ENCODE measurements at places on chromosomes 5 and 9. TPM values are rescaled to one million over a fixed set of nuclear protein-coding genes. Genes with fewer than 3 reads are reported as not detected.

GRCh38 chr9:121663591-121663990 is 12.2 kb downstream of the DAB2IP start:
- H3K27me3 ChIP-seq = no peaks in the 10 kb centered on the region
- no peak overlapping the region for H3K27ac ChIP-seq
- H3K4me1 ChIP-seq = peaks cover 38% of the 10 kb centered on the region
- H3K36me3 ChIP-seq = no peaks in the 10 kb centered on the region
- DNase-seq = no peak
- no peak overlapping the region for H3K4me3 ChIP-seq

DNA sequence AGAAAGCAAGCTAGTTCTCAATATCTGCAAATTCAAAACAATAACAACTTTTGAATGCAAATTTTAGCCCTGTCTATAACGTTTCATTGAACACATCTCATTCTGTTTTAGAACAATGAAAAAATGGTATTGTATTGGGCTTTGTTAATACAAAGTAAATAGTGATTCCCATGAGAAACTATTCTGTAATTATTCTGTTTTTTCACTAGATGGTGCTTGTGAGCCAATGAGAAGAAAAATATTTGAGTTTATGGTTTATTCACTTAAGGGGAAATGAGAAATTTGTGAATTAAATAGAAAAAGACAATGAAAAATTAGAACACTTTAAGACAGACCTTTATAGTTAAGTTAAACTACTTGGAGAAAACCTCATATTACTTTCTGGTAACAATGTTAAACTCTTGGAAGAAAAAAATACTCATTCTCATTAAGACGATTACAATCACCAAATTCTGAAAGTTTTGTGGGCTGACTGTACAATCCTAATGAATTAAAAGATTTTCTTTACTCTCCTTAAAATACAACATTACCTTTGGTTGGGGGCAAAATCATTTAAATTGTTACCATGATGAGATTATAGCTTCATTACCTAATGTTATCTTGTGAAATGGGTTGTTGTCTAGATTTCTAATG is 127.0 kb downstream of the NNT start:
- H3K27me3 ChIP-seq = no peaks in the 10 kb centered on the region
- no peak for DNase-seq
- no peaks in the 10 kb centered on the region for H3K36me3 ChIP-seq
- no peak overlapping the region for H3K27ac ChIP-seq
- no peaks in the 10 kb centered on the region for H3K4me1 ChIP-seq

GRCh38 chr5:28512648-28513047 is 1474.3 kb upstream of the CDH9 start:
- H3K27ac ChIP-seq = no peak overlapping the region
- no peaks in the 10 kb centered on the region for H3K4me1 ChIP-seq
- DNase-seq = no peak
- no peak overlapping the region for H3K4me3 ChIP-seq
- H3K36me3 ChIP-seq = no peaks in the 10 kb centered on the region

GRCh38 chr5:64147379-64147778 is 18.3 kb upstream of the RNF180 start:
- peaks cover 16% of the 10 kb centered on the region for H3K4me1 ChIP-seq
- no peak overlapping the region for H3K4me3 ChIP-seq
- no peak for DNase-seq
- no peak overlapping the region for H3K27ac ChIP-seq

DNA sequence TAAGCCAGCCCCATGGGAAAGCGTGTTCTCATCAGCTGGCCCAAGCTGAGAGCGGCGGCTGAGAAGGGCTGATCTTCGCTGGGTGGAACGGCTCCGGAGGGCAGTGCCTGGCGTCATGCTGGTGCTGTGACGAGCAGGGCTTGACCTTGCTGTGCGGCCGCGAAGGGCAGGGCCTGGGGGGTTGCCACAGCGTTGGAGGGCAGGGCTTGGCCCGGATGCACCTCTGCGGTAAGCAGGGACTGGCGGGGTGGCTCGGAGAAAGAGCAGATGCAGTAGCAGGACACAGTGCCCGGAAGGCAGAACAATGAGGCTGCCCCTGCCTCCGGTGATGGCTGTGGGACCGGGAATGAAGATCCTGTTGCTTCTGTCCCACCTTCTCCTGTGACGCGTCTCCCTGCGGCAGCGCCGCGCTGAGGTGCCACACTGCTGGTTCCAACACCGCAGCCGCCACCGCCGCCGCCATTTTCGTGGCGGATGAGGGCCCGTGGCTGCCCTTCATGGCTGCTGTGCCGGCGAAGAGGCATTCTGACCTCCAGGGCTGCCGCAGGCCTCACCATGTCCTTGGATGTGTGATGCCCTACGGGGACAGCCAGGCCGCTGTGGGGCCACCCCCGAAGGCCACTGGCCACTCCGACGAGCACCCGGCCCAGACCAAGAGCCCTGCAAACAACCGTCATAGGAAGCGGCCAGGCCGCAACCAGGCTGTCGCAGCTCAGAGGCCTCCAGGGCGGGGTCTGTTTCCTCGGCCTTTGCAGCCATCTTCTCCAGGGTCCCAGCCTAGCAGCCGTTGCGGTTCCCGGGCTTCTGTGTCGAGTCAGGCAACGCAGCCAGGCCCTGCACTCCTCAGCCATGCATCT is 890.5 kb upstream of the CTNND2 start:
- H3K27me3 ChIP-seq = no peaks in the 10 kb centered on the region
- no peaks in the 10 kb centered on the region for H3K4me1 ChIP-seq
- no peak overlapping the region for H3K4me3 ChIP-seq
- DNase-seq = no peak
- H3K36me3 ChIP-seq = no peaks in the 10 kb centered on the region

DNA sequence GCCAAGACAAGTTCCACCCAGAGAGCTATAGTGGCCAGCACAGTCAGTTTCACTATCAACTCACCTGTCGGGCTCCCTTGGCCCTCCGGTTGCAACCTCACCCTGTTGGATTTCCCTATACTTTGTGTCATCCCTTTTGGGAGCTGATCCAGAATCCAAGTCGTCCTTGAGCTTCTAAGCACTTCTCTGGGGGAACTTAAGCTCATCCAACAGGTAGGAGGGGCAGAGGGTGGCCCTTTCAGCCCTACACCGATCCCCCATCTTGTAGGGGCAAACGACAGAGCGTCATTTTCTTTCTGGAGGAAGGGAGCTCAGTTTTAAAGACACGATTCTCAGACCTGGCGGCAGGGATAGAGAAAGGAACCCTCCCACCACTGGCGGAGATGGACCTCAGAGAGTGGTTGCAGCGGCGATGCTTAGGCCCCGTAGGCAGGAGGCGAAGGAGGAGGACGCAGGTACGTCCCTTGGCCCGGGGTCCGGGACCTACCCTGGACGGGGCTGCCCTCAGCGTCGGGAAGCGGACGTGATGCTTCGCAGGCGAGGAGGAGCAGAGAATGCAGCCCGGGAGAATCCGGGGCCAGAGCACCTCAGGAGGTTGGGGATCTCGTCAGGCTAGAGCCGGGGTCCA is 519 bp downstream of the ZER1 start:
- no peaks in the 10 kb centered on the region for H3K27me3 ChIP-seq
- H3K36me3 ChIP-seq = no peaks in the 10 kb centered on the region
- H3K4me3 ChIP-seq = peak overlapping the region; percentile 95
- H3K27ac ChIP-seq = peak overlapping the region; percentile 96
- H3K4me1 ChIP-seq = peaks cover 12% of the 10 kb centered on the region

Gene RNF180
- total RNA-seq = 27.1 TPM

DNA sequence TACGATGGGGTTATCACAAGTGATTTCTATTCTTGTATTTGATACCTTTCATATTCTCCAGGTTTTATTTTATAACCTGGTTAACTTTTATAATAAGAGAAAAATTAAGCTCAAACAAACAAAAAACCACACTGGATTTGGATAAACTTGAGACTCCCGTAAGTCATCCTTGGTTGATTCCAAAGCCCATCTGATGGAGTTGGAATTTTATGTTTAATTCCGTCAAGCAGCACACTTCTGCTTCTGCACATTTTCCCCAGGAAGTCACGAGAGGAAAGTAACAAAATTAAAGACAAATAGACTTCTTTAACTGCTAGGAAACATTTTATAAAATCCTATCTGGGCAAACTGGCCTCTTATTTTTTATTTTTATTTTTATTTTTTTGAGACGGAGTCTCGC is 207.9 kb downstream of the NXNL2 start:
- peaks cover 2% of the 10 kb centered on the region for H3K4me1 ChIP-seq
- no peak overlapping the region for H3K4me3 ChIP-seq
- peak overlapping the region; percentile 35 for H3K27ac ChIP-seq

Gene FOXD4L6
- total RNA-seq = not detected

- H3K27me3 ChIP-seq = no peaks in the 10 kb centered on the region
- H3K4me1 ChIP-seq = no peaks in the 10 kb centered on the region
- no peak overlapping the region for H3K27ac ChIP-seq
- no peak overlapping the region for H3K4me3 ChIP-seq
Observed at GRCh38 chr9:118640836-118641560, 728.2 kb downstream of the BRINP1 start.

GRCh38 chr9:116331241-116331640 is 177.7 kb downstream of the PAPPA start:
- H3K4me1 ChIP-seq = no peaks in the 10 kb centered on the region
- H3K36me3 ChIP-seq = no peaks in the 10 kb centered on the region
- no peaks in the 10 kb centered on the region for H3K27me3 ChIP-seq
- H3K4me3 ChIP-seq = no peak overlapping the region
- DNase-seq = no peak

GRCh38 chr5:173997331-173997730 is 8.4 kb downstream of the C5orf47 start:
- H3K27me3 ChIP-seq = no peaks in the 10 kb centered on the region
- no peak for DNase-seq
- H3K4me1 ChIP-seq = no peaks in the 10 kb centered on the region
- no peak overlapping the region for H3K27ac ChIP-seq
- H3K36me3 ChIP-seq = no peaks in the 10 kb centered on the region
- H3K4me3 ChIP-seq = no peak overlapping the region

DNA sequence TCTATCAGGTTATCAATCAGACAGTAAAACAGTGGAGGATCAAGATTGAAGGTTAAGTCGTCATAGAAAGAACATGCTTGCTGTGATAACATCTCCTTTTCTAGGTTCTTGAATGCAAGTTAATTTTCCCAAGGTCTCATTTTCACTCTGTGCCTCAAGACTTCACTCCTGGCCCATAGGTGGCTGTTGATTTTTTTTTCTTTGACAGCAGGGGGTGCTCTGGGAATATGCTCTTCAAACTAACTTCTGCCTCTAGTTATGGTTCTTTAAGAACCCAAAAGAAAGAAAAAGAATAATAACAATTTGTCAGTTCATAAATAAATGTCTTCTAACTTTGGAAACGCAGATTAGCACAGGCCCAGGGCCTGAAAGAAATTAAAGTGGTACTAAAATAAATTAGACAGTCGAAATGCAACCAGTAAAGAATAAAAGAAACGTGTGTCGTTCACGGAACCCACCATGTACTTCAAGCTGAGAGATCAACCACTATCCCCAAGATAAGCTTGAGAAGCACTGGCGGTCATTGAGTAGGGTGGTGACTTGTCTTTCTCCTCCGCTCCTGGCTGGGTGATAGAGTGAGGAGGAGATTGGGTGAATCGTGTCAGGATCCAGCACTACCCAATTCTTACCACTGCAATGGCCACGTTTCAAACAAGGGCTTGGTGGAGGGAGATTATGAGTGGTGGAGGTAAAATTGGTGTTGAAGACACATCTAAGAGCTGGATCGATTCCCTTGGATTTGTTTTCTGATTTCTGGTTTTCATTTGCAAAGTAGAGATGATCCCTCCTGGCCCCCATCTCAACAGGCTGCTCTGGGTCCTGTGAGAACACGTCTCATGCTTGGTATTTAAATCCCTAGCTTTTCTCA is 93.4 kb upstream of the IRX4 start:
- H3K27me3 ChIP-seq = no peaks in the 10 kb centered on the region
- no peaks in the 10 kb centered on the region for H3K36me3 ChIP-seq
- H3K4me1 ChIP-seq = no peaks in the 10 kb centered on the region
- no peak overlapping the region for H3K4me3 ChIP-seq

GRCh38 chr5:73962801-73963425 is 336.9 kb downstream of the ARHGEF28 start:
- H3K27me3 ChIP-seq = no peaks in the 10 kb centered on the region
- DNase-seq = no peak
- H3K36me3 ChIP-seq = no peaks in the 10 kb centered on the region
- H3K4me3 ChIP-seq = no peak overlapping the region

Gene ECSCR
- total RNA-seq = 6.1 TPM

DNA sequence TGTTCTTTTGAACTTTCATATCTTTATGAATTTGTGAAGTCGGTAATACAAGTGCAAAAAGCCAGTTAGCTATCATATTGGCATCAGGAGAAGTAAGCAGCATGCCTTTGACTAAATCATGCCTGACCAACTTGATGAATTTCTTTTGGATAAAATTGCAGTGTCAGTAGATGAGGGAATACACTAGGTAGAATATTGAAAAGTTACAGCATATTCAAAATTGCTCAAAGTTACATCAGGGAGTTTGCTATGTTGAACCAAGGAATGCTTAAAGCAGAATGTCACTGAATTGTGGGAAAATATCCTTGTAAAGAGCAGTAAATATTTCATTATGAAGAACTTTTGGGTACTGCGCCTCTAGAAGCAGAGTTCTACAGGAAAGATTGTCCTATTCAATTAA is 87.1 kb upstream of the TLX3 start:
- H3K36me3 ChIP-seq = no peaks in the 10 kb centered on the region
- no peak overlapping the region for H3K27ac ChIP-seq
- H3K27me3 ChIP-seq = no peaks in the 10 kb centered on the region
- DNase-seq = no peak
- H3K4me3 ChIP-seq = no peak overlapping the region

- no peak overlapping the region for H3K4me3 ChIP-seq
- no peak for DNase-seq
- no peaks in the 10 kb centered on the region for H3K36me3 ChIP-seq
- no peak overlapping the region for H3K27ac ChIP-seq
Observed at GRCh38 chr9:104256031-104256695, 162.1 kb downstream of the SMC2 start.

- no peaks in the 10 kb centered on the region for H3K4me1 ChIP-seq
- no peaks in the 10 kb centered on the region for H3K36me3 ChIP-seq
- no peak overlapping the region for H3K27ac ChIP-seq
- no peaks in the 10 kb centered on the region for H3K27me3 ChIP-seq
Observed at GRCh38 chr9:135471791-135472640, 7.6 kb upstream of the PPP1R26 start.

- no peak overlapping the region for H3K27ac ChIP-seq
- H3K4me1 ChIP-seq = no peaks in the 10 kb centered on the region
- DNase-seq = no peak
- no peaks in the 10 kb centered on the region for H3K27me3 ChIP-seq
- H3K4me3 ChIP-seq = no peak overlapping the region
Observed at GRCh38 chr5:18433336-18433735, 799.1 kb downstream of the TAF11L14 start.
